Stimulated activated CD8-positive, alpha-beta memory T cell treated with anti-CD3 and anti-CD28 coated beads, Interleukin-4, amount 100 ng/mL, for 1 hour (primary cell): ENCODE measurements at places on chromosomes 3 and 15.

DNA sequence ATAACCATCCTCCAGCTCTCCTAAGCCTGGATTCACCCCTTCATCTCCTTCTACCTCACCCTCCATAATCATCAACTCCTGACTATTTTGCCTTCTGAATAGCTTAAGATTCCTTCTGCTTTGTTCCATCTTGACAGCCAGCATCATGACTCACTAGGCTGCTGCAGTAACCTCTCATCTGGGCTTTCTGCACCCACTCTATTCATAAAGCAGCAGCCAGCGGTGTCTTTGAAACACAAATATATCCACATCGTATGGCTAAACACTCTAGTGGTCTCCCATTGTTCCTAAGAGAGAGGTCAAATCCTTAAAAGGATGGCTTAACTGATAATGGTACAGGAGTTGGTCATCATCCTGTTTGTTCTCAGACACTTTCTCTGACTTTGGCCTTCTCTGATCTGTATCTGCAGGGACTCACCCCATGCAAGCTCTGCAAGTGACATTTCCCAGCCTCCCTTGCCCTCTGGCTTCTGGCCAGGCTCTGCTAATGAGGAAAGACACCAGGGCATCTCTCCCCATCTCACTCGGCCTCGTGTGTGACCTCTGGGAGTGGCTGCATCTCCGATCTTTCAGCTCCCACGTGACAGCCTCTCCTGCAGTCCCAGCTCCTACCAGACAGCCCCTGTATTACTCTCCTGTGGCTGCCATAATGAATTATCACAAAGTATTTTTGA lies 6.2 kb downstream of the GRK7 start:
- no peak for DNase-seq

DNA sequence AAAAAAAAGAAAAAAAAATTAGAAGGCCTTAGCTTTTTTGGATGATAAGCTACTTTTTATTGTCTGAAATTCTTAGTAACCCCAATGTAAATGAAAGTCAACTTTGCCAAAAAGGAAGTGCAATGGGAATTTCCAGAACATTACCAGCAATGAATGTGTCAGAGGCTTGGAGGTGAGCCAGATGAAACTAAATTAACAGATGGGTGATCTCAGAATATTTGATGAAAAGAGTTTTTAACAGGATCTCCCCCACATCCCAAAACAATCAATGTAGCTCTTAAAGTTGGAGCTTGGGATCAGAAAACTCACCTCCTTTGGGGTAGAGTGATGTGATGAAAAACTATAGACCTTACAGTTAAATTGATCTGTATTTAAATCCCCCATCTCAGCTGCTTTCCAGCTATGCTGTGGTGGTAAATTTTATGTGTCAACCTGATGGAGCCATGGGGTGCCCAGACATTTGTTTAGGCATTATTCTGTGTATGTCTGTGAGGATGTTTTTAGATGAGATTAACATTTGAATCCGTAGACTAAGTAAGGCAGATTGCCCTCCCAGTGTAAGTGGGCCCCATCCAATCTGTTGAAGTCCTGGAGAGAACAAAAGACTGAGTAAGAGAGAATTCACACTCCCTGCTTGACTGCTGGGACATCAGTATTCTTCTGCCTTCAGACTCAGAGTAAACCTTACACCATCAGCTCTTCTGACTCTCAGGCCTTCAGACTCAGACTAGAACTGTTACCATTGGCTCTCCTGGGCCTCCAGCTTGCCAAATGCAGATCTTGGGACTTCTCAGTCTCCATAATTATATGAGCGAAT lies 84.3 kb upstream of the TNFSF10 start:
- DNase-seq = no peak

DNA sequence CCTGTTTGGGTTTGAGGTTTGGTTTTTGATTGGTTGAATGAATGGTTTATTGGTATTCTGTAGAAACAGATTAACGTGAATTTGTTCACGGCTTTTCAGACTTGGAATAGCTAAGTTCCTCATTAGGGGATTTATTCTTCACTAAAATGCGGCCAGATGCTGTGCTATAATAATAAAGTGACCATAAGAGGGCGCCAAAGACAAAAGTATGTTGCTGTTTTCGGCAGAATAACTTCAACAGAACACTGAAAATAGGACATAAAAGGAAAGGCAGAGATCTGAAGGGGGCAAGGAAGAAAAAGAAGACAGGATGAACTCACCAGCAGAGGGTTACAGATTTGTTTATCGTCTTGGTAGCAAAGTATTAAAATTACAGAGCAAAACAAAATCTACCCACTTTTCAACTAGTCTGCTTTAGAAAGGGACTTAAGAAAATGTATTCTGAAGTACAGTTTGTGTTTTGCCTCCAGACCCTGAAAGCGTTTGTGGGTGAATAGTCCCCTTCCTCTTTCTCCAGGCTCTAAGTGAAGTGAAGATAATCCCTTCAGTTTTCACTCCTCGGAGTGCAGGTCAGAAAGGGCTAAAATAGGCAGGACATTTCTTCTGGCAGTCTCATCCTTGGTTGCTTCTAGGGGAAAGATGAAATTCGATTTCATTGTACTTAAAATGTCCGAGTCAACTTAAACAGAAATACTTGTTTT lies 147.6 kb downstream of the IL20RB start:
- no peak for DNase-seq

GRCh38 chr3:4825436-4826236 lies 153.6 kb upstream of the BHLHE40 start:
- no peak for DNase-seq

DNA sequence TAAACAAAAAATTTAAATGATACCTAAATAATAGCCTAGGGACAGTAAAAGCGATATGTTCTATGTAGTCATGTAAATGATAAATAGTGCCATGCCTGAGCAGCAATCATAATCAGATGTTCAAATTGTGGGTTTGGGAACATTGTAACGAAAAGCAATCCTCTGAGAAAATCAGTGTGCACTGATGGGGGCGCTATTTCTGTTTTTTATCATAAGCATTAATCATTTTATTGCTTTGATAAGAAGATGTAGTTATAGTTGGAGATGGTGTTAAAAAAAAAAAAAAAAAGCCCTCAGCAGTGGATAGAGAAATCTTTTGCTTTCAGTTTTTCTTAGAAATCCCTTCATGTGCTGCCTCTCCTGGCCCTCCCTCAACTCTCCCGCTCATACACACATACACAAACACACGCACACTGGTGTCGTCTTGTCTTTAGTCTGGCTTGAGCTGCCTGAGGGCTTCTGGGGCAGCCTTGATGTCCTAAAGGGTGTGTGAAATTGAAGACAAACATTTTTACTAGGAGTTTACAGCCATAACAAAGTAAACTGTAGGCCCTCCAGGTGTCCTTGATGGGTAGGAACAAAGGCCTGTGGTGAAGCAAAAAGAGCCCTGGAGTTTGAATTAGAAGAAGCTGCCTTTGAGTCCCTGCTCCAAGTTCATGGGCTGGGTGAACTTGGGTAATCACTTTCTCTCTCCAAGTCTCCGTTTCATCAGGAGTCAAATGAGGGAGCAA lies 428.1 kb downstream of the SOX2 start:
- DNase-seq = no peak

- no peak for DNase-seq
Measured at GRCh38 chr15:50828610-50829206, 63.2 kb upstream of the SPPL2A start.

GRCh38 chr3:197686899-197687298 lies 49.8 kb downstream of the RUBCN start:
- no peak for DNase-seq

DNA sequence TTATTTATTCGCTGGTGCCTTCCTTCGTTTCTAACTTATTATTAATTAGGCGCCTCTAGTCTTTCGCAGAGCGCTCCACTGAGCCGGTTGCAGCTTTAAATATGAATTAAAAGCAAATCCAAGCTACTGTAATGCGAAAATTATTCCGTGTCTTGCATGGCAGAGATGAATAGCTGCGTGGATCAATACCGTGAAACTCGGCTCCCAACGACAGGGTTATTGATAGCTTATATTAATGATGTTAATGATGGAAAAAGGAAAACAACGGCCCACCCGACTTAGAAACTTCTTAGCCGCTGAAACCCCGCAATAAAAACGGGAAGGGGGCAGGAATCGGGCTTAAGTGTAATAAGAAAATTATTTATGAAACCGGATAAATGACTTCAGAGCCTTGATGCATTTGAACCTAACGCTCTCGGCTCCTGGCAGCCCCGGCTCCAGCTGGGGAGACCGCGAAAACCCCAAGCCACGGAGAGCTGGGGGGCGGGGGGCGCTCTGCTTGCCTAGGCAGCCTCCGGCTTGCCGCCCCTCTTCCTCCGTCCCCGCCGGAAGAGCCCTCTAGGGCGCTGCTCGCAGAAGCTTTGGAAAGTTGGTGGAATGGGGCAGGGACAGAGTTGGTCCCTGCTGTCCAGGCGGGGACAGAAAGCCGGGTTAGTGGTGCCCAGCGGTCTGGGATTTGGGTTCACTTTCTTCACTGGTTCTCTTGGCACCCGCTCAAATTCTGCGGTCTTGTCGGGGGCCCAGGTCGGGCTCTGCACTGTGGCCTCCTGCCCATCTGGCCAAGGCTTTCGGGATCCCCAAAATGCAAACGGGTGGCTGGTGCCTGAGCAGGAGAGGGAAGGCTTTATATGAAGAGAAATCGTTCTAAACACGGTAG lies 7.7 kb upstream of the ONECUT1 start:
- no peak for DNase-seq

DNA sequence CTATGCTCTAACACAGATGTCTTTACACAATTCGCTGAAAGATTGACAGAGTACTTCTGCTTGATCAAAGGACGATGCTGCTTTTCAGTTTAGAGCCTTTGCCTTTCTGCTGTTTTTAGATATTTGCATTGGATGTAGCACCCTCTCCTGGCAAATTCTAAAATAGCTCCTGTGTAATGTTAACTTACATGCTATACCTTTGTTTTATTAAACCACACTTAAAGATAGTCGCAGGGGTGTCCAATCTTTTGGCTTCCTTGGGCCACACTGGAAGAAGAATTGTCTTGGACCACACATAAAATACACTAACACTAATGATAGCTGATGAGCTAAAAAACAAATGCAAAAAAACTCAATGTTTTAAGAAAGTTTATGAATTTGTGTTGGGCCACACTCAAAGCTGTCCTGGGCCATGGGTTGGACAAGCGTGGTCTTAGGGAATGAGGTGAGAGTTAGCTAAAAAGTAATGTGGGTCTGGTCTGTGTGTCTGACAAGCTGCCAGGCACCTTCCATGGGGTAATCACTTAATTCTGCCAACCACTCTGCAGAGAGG lies 62.9 kb downstream of the ATG7 start:
- DNase-seq = no peak

DNA sequence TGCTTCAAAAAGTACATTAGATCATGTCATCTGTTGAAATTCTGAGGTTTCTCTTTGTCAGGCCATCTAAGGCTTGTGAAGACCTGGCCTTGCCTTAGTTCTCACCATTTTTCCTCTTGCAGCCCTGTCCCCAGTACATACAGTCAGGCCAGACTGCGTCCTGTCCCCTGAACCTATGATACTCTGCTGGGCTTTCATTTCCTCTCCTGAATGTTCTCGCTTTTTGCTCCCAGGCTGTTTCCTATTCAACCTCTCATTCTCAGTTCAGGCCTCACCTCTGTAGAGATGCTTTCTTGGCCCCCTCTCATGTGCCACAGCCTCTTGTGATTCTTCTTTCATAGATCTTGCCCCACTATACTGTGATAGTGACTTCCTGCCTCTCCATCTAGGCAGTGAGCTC lies 648.8 kb upstream of the KCNMB2 start:
- no peak for DNase-seq

- DNase-seq = no peak
Measured at GRCh38 chr15:63049783-63050371, 7.3 kb downstream of the TPM1 start.

DNA sequence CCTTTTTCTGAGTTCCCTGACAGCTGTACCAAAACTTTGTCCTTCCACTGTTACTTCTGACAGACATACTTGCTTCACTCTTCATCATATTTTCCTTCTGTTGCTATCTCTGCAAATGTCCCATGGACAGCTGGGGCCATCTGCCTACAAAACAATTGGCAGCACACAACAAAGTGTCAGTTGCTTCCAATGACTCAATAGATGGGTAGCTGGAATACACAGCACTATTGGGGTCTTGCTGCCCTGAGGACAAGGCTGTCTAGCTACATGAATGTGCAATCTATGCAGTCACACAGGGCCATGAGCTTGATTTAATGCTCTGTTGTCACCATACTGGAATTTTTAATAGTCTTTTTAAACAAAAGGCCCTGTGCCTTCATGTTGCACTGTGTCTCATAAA lies 192.8 kb downstream of the DTWD1 start:
- no peak for DNase-seq

GRCh38 chr3:177427540-177427939 lies 230.3 kb upstream of the TBL1XR1 start:
- no peak for DNase-seq

DNA sequence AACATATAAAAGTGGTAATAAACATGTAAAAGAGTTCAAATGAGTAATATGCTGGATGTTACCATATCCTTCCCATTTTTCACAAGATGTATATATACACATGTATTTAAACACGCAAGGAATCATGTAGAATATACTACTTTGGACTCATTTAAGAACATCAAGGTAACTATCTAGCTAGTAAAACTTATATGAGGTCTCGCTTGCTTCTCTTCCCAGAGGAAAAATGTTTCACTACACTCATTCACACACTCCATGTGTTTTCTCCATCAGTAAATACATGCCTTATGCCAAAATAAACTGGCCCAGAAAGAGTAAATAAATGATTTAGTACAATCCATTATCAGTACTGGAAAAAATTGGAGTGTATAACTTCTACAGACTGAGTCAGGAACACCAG lies 229.2 kb upstream of the MME start:
- no peak for DNase-seq

- DNase-seq = no peak
Measured at GRCh38 chr3:117536006-117536405, 826.4 kb downstream of the TUSC7 start.

DNA sequence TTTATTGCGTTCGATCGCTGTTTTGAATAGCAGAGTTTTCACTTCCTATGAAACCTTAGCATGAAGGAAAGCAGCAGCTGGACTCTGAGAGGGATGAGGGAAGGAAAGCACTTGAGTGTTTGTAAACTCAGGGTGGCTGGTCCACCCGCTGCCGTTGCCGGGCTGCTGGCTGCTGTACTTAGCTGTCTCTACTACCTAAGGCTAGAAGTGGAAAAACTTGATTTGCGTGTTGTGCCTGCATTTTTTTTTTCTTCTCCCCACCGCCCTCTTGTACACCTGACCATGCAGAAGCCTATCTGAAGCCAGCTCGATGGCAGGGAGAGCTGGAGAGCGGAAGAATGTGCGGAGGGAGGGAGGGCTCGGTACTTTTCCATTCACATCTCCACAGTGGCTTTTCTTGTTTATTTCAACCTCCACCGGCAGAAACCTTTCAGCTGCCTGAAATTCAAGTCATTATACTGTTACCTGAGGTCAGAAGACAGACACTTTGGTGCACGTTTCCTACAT lies 4.8 kb upstream of the BCL6 start:
- DNase-seq = no peak

- no peak for DNase-seq
Measured at GRCh38 chr3:111506435-111506834, 35.6 kb upstream of the CD96 start.

GRCh38 chr15:74468341-74469032 lies 7.5 kb upstream of the UBL7 start:
- no peak for DNase-seq

DNA sequence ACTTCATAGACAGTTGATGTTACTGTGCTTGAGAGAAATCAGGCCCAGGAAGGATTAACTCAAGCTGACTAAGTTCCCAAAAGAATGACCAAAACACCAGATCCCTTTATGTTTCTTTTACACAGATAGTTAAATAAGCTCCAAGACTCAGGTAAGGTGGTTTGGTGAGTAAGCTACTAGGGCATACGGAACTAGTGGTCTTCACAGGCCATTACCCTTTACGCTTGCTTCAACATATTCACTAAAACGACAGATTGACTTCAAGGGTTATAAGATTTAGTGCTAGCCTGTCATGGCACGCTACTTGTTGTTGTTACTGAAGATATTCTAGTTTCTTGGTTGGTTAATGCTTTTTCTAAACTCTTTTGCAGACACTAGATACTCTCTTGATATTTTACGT lies 369.3 kb downstream of the LPP start:
- DNase-seq = no peak
